ENCODE measurements at places on chromosomes 1 and 21.

DNA sequence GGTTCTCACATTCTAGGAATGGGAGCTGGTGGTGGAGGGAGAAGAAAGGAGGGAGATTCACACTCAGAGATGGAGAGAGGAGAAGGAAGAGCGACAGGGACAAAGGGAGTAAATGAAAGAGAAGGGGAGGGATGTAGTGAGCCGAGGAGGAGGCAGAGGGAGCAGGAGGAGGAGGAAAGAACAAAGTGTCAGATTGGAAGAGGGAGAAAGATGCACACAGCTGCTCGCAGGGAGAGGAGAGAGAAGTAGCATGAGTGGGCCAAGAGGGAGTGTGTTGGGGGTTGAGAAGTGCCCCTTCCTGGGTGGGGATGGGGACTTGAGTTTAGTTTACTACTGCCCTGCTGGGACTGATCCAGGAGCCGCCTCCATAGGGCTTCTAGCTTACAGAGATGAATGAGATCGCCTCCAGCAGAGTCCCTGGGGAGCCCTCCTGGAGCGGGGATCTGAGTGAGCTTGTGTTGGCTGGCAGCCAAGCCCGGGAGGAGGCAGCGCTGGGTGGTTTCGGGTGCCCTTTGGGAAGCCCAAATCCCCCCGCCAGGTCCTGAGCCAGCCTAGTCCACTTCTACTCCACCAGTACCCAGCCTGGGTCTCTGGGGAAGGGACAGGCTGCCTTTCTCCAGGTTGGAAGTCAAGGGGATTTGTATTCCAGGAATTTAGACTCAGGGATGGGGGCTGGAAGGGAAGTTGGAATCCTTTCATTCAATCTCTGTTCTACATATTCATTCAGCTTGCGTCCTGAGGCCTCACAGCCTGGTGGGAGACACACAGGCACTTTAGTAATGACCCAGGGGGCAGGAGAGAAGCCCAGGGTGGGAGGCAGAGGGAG is 20.9 kb downstream of the PTPRU start:
- DNase-seq = no peak

- no peak for DNase-seq
These were observed 12.4 kb upstream of the ZNF697 start for GRCh38 chr1:119660253-119661083.

GRCh38 chr1:233885196-233885920 is 19.1 kb upstream of the SLC35F3 start:
- DNase-seq = no peak

DNA sequence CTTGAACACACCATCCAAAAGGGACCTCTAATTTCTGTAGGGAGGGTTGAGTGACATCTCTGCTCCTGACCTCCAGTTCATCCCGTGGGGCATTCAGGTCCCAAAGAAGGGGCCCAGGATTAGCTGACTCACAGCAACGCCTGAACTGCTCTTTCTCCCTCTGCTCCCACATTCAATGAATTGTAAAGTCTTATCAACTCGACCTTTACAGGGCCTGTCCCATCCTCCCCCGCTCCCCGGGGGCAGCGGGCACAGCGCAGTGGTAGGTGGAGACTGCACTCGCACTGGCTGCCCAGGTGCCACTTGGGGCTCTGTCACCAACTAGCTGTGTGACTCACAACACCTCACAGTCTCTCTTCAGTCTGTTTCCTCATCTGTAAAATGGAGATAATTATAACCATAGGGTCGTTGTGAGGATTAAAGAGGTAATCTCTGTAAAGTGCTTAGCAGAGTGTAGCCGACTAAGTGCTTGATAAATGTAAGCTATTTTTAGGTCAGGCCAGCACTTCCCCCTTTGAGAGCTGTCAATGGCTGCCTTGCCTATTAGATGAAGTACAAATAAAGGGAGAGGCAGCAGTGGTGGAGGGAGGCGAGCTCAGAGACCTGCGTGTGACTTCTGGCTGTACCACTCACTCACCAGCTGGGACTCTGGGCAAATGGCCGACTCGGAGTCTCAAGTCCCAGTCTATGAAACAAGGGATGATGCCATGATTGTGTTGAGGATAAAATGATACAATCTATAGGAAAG is 637 bp upstream of the MYBPHL start:
- no peak for DNase-seq

GRCh38 chr1:21097729-21098128 is 79.0 kb downstream of the EIF4G3 start:
- DNase-seq = no peak
